ENCODE measurements at places on chromosomes 2 and 18. TPM values are rescaled to one million over a fixed set of nuclear protein-coding genes. Genes with fewer than 3 reads are reported as not detected.

The RIF1 gene
- 29.6 TPM for total RNA-seq

The CFAP65 gene
- 0.16 TPM for total RNA-seq

The NOSTRIN gene
- not detected for total RNA-seq

The CNTNAP5 gene
- total RNA-seq, result not detected

The ALLC gene
- not detected for total RNA-seq

The VIL1 gene
- 0.11 TPM for total RNA-seq

The EGR4 gene
- total RNA-seq, result not detected

The PJVK gene
- 0.56 TPM for total RNA-seq

The KIF1A gene
- 0.50 TPM for total RNA-seq

The CABYR gene
- 2.5 TPM for total RNA-seq

The NEURL3 gene
- total RNA-seq, result not detected

The COPS9 gene
- 131 TPM for total RNA-seq

The STPG4 gene
- 0.26 TPM for total RNA-seq

The GPAT2 gene
- total RNA-seq, result not detected

The KIAA2012 gene
- not detected for total RNA-seq

The AQP12A gene
- total RNA-seq, result not detected

The SLC4A3 gene
- total RNA-seq, result 2.9 TPM

The GULP1 gene
- 34.6 TPM for total RNA-seq

The AOX1 gene
- 0.61 TPM for total RNA-seq

The LAMA1 gene
- 131 TPM for total RNA-seq

The FIGN gene
- 2.3 TPM for total RNA-seq

The ZNF2 gene
- 6.5 TPM for total RNA-seq

The UPP2 gene
- total RNA-seq, result not detected

The SLC14A1 gene
- total RNA-seq, result not detected

The CXCR2 gene
- total RNA-seq, result not detected

The TUBA4B gene
- not detected for total RNA-seq

The COLEC11 gene
- not detected for total RNA-seq

The CROCC2 gene
- total RNA-seq, result not detected

The CFAP210 gene
- total RNA-seq, result not detected

The PRKAG3 gene
- not detected for total RNA-seq

The PROKR1 gene
- total RNA-seq, result 6.9 TPM

The TEKT4 gene
- total RNA-seq, result not detected

The ADD2 gene
- total RNA-seq, result 5.2 TPM

The RTP5 gene
- total RNA-seq, result not detected

The CLASP1 gene
- total RNA-seq, result 31.2 TPM

The TSHZ1 gene
- 4.1 TPM for total RNA-seq

The FEV gene
- not detected for total RNA-seq

The MYL1 gene
- total RNA-seq, result not detected

The TPO gene
- not detected for total RNA-seq

The LRRTM4 gene
- not detected for total RNA-seq

The CAPN14 gene
- 0.24 TPM for total RNA-seq
